ENCODE measurements at places on chromosomes 7 and 10. TPM values are rescaled to one million over a fixed set of nuclear protein-coding genes. Genes with fewer than 3 reads are reported as not detected.

DNA sequence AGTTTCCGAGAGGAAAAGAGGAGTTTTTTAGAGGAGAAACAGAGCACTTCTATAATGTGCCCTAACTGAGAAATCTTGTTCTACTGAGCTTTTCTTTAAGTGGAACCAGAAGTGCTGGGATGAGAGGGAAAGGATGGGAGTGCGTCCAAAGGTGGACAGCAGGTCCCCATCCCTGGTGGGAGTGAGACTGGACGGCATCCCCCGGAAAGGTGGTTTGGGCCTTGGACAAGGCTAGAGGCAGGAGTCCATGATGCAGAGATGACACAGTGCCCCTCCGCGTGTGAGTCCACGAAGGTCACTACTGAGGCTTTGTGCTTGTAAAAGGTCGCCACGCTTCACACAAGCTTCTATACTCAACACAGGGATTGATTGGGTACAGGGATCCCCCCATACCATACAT, 6.1 kb upstream of the EN2 start:
- no peak for DNase-seq

Gene PLEKHS1
- total RNA-seq, result not detected

Gene NOBOX
- total RNA-seq, result not detected

GRCh38 chr10:70549962-70550458, 52.5 kb downstream of the PRF1 start:
- DNase-seq, result peak; percentile 77

- no peak for DNase-seq
These were observed 408.4 kb downstream of the PARD3 start for GRCh38 chr10:34406463-34407323.
